ENCODE measurements at places on chromosomes 6 and 20. TPM values are rescaled to one million over a fixed set of nuclear protein-coding genes. Genes with fewer than 3 reads are reported as not detected.

Gene LINC00237
- not detected for total RNA-seq

Gene CRISP2
- total RNA-seq: not detected

Gene GPR63
- total RNA-seq: 1.9 TPM

DNA sequence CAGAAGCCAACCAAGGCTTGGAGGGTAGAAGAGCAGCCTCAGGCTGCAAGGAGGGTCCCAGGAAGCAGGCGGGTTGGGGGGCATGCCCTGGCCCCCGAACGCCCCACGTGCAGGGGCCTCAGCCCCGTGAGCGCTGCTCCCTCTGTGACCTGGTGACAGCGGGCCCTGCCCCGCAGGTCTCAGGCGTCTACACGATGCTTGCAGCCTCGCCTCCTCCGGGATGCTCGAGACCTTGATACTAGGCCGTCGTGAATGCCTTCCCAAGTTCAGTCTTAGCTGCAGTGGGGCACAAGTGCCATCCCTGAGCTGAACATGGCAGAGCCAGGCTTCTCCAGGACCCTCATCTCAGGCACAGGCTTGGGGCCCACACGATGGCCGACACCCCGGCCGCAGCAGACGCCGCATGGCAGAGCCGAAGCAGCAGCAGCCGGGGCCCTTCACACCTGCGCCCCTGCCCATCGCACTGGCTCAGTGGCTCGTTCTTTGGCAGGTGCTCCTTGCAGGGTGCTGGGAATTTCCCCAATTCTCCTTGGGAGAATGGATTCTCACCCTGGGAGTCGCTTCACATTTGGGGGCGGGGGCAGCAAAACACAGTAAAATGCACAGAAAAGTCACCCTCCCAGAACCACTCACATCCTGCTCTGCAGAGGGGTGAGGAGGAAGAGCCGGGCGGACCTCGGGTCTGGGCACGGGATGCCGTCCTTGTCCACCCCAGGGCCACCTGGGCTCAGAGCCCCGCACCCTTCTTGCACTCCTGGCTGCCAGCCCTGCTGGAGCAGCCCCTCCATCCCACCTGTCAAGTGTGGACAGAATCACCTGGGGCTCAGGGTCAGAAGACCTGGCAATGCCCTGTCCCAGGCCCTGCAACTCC, 161.8 kb downstream of the DLL1 start:
- no peaks in the 10 kb centered on the region for H3K4me1 ChIP-seq
- no peaks in the 10 kb centered on the region for H3K36me3 ChIP-seq
- no peak for DNase-seq

- H3K27me3 ChIP-seq: no peaks in the 10 kb centered on the region
- H3K4me1 ChIP-seq: peaks cover 9% of the 10 kb centered on the region
These were observed 24.1 kb downstream of the PXT1 start for GRCh38 chr6:36418558-36418957.

DNA sequence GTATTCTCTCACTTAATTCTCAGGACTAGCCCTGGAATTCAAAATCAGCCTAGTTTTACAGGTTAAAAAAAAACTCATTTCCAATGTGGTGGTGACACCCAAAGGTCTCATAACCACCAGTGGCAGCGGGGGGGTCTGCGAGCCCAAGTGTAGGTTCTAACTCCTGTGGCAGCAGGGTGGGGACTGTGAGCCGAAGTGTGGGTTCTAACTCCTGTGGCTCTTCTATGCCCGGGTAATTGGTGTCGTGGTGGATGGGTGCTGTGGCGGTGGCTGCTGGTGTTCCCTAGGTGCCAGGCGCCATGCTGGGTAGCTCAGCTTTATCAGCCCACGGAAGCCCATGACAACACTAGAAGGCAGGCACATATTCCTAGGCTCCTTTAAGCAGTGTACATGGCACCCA, 4.9 kb upstream of the ANKRD60 start:
- peaks cover 13% of the 10 kb centered on the region for H3K27me3 ChIP-seq
- H3K4me3 ChIP-seq: no peak overlapping the region
- no peak overlapping the region for H3K27ac ChIP-seq
- no peak for DNase-seq
- no peaks in the 10 kb centered on the region for H3K36me3 ChIP-seq

- H3K27ac ChIP-seq: no peak overlapping the region
- no peaks in the 10 kb centered on the region for H3K4me1 ChIP-seq
- peaks cover 4% of the 10 kb centered on the region for H3K27me3 ChIP-seq
- no peak overlapping the region for H3K4me3 ChIP-seq
- no peak for DNase-seq
- H3K36me3 ChIP-seq: no peaks in the 10 kb centered on the region
These were observed 32.4 kb downstream of the COL9A1 start for GRCh38 chr6:70270287-70271005.

- DNase-seq: no peak
- no peaks in the 10 kb centered on the region for H3K27me3 ChIP-seq
- H3K27ac ChIP-seq: no peak overlapping the region
- H3K36me3 ChIP-seq: no peaks in the 10 kb centered on the region
- H3K4me3 ChIP-seq: no peak overlapping the region
These were observed 15.4 kb downstream of the SNPH start for GRCh38 chr20:1281279-1282057.

DNA sequence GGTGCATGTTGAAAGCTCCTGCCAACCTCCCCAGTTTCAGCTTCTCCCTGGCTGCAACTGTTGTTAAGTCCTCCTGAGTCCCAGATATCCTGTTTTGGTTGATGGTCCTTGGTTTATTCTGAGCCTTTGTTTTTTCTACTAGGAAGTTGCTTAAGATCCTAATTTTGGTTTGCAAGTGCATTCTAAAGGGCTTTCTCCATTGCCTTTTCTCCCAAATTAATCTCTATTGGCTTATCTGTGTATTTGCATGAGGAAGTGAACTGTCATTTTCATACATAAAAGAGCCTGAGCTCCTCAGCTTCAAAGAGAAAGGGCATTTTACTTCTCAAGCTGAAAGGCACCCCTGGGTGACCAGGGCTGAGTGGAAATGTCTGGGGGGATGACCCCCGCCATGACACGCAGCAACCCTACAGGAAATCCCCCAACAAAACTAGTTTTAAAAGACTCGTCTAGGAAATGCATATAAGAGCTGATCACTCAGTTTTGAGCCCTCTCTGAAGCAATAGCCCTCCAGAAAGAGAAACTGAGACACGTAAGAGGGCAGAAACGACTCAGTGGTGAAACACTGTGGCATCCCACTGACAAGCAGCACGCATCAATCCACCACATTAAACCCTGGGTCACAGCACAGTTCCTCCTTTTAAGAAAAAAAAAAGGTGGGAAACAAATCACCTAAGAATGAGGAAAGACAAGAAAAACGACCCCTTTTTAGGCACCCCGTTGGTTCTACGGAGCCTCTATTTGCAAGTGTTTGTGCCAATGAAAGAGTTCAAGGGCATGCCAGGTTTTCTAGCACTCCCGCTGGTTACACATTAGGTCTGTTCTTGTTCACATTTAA, 140.9 kb downstream of the THBS2 start:
- H3K4me3 ChIP-seq: no peak overlapping the region

DNA sequence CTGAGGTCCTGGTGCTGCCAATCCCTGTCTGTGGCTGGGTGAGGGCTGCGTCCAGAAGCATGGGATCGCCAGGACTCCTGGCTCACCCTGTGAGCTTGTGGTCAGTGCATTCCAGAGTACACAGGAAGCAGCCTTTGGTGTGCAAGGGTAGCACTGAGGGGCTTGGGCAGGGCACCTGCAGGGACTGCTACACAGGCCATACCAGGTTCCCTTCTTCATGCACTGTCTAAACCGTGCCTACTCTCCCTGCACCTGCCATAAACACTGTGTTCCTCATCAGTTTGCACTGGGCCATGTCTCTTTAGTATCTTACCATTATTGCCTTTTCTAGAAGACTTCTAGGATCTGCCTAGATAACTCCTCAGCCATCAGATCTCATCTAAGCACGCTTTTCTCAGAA, 72.8 kb upstream of the NKX2-2 start:
- no peaks in the 10 kb centered on the region for H3K27me3 ChIP-seq
- no peaks in the 10 kb centered on the region for H3K4me1 ChIP-seq
- no peak overlapping the region for H3K4me3 ChIP-seq
- DNase-seq: no peak

DNA sequence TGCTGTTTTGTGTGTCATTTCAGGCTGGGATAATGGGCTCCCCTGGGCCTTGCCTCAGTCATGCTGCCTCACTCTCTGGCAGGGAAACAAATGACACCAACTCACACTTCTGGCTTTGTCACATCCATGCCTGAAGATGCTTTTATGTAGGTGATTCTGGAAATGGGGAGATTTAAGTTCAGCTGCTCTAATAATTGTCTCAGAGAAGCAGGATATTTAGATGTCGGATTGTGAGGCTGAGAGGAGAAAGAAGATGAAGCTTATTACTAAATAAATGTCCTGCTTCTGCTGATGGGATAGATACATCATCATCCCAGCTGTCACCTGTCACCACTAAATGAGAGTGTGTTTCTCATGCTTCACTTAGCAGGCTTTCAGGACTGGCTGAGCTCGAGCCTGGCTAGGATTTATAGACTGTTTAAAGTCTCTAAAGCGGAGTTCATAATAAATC, 480.2 kb upstream of the SPTLC3 start:
- DNase-seq: no peak
- no peaks in the 10 kb centered on the region for H3K27me3 ChIP-seq
- H3K27ac ChIP-seq: no peak overlapping the region
- no peaks in the 10 kb centered on the region for H3K4me1 ChIP-seq

GRCh38 chr20:642398-643174, 10.4 kb downstream of the SRXN1 start:
- H3K27me3 ChIP-seq: peaks cover 11% of the 10 kb centered on the region
- H3K4me3 ChIP-seq: no peak overlapping the region
- DNase-seq: no peak

Data from CD4-positive, alpha-beta memory T cell (primary cell).